ENCODE measurements at places on chromosomes 3 and 15.
A peak's percentile ranks its signal among the peaks of the same experiment; 100 is the strongest.

DNA sequence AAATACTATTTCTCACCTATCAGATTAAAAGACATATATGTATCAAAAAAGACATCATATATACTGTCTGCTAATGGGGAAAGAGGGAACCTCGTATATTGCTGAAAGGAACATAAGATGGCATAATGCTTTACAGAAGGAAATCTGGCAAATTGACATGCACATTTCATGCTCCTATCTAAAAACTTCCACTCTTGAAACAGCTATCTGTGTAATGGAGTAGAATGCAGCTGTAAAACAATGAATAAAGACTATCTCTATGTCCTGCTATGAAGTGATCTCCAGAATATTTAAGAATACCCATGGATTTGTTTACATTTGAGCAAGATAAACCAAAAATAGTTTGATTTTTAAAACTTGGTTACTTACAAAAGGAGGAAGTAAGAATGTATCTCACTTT lies 107.4 kb downstream of the TBL1XR1 start:
- no peak for DNase-seq

GRCh38 chr3:149235599-149236424 lies 14.2 kb upstream of the CP start:
- no peak for DNase-seq

DNA sequence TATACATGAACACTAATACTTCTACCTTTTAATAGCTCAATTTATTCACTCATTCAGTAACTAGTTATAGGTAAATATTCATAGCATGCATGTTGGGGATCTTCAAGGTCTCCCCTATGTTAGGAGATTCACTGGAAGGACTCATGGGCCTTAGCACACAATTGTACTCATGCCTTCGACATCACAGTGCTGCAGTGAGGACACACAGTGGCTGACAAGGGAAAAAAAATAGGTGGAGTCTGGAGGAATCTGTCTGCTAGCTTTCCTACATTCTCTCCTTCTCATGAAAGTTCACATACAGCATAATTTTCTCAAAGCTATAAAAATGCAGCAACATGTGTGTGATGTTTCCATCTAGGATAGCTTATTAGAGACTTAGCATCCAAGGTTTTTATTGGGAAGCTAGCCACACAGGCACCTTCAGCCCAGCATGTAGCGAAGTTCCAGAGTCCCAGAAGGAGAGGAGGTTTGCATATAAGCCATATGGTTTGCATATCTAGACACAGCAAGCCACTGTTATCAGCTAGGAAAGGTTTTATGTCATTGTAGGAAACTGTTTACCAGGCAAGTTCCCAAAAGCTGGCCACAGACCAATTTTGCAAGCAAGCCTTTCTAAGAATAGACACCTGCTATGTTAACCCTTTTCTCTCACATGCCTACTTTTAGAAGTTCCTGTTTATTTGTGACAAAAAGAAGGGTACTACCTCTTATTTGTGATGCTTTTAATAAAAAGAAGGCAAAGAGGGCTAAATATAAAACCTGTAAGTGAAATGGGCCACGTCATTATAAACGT lies 46.4 kb downstream of the MORC1 start:
- DNase-seq, result no peak

DNA sequence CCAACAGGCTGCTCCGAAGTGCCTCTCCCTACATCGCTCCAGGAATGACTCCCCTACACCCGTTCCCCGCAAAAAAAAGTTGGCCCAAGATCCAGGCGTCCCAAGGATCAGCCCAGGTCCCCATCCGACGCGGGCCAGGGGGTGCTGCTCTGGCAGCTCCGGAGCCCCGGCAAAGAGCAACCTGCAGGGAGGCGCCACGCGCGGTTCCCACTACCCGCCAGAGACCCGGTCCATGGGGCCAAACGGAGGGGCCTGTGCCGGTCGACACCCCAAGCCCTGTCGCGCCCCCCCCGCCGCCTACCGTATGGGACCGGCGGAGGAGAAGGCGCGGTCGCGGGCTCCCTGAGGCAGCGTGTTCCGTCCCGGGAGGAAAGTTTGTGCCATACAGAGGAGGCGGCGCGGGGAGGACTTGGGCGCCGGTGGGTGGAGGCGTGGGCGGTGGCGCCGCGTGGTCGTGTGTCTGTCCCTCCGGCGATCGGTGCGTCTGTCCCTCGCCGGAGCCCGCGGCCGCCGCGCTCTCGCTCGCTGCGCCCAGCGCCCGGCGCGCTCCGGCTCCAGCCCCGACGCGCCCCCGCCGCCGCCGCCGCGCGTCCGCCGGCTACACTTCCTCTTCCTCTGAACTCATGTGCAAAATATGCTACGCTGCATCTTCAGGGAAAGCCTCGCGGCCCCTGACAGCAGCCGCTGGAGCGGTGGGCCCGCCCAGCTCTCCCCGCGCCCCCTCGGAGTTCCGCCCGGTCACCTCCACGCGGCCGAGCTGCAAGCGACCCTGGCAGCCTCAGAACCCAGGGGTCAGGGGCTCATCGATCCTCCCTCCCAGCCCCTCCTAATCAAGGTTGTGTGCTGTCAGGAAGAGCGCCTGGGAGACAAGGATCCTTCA lies at the start of gene RFTN1:
TSS of gene RFTN1 (minus strand) at position 559 of the 880 bp plus-strand sequence. CDS start 19,830 bp downstream, outside the sequence.
- no peak for DNase-seq

DNA sequence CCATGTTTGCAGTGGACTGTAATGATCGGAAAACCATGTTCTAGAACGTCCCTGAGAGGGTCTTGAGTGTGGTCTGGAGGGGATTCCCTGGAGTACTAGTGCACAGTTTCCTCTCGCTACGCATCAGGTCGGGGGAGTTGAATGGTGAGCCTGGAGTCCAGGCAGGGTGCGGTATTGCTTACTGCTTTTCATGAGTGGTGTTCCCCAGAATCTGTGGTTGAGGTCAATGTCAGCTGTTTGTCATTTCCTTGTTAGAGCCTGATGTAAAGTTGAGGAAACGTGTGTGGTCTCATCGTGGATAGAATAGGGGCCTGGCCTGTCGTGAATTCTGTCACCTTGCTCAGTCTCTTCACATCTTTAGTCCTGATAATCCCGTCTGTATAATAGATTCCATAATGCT lies 328.2 kb upstream of the LRRFIP2 start:
- no peak for DNase-seq

DNA sequence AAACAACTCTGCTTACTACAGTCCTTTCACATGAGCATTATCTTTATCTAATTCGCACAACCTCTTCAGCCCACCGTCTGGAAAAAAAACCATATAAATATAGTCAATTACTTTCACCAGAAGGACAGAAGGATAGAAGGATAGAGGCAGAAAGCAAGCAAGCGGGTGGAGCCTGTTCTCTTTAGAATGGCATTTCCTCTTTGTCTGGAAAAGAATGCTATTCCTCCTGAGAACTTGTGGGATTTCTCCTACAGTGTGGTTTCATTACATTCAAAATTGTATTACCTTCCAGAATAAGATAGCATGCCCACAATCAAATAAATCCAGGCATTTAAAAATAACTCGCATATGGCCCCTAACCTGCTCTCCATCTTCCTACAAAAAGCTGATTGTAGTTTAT lies 23.1 kb downstream of the SLC30A4 start:
- no peak for DNase-seq

GRCh38 chr15:58311556-58311955 lies 120.2 kb upstream of the LIPC start:
- no peak for DNase-seq

DNA sequence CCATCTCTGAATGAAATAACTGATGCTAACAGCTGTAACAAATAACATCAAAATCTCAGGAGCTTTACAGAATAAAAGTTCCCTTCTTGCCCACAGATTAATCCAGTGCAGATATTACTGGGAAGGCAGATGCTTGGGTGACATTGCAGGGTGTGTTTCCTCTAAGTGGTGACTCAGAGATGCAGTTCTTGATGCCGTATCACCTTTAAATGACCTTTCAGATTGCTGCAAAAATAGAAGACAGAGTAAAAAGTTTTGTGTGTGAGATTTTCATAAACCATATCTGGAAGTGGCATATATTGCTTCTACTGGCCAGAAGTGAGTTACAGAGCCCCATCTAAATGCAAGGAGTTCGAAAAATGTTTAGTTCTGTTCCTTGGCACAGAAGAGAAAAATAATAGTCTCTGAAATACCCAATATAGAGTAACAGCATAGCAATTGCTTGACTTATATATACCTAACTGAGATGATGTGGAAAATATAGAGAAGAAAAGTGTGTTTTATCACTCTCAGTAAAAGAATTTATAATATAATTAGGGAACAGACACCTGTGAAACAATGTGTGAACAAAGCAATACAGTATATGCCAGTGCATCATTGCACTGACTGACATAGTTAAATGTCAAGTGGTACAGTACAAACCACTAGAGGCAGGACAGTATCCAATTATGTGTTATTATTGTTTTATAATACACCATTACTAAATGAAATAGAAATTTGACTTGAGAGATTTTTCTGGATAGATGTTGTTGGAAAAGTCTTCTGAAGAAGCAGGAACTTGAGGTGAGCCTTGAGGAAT lies 430.7 kb upstream of the CBLB start:
- DNase-seq, result no peak

- DNase-seq, result no peak
These were observed 304.3 kb downstream of the TLE3 start for GRCh38 chr15:69793431-69793780.

- no peak for DNase-seq
These were observed 6.9 kb upstream of the ZNF662 start for GRCh38 chr3:42898896-42899675.

DNA sequence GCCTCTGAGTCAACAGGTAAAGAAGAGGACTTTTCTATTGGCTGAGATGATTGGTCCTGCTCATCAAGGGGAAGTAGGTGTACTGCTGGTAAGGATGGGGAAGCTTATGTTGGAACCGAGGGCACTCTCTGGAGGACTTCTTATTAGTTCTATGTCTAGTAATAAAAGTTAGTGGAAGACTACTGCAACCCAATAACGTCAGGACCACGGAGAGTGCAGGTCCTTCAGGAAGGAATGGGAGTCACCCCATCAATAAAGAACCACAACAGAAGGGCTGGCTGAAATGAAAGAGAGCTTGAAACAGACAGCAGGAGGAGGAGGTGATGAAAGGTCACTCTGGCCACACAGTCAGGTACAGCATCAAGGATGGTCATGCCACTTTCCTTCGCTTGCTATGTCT lies 68.8 kb upstream of the PRR23E start:
- DNase-seq, result no peak

GRCh38 chr3:3589715-3590130 lies 209.5 kb upstream of the LRRN1 start:
- no peak for DNase-seq

DNA sequence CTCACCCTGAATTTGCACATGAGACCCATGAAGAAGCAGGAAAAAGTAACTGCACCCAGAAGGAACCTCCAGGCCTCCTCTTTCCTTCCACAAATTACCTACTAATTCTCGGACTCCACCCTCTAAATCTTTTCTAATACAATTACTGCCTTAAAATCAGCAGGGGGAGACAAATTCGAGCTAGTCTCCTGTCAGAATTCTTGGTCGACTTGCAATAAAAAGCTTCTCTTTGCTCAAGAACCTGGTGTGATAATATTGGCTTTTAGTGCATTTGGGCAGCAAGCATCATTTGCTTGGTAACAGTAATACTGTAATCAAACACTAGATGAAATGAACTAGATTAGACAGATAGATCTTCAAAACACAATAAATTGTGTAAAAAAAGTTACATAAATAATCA lies 281.9 kb downstream of the RAP2B start:
- DNase-seq, result no peak

DNA sequence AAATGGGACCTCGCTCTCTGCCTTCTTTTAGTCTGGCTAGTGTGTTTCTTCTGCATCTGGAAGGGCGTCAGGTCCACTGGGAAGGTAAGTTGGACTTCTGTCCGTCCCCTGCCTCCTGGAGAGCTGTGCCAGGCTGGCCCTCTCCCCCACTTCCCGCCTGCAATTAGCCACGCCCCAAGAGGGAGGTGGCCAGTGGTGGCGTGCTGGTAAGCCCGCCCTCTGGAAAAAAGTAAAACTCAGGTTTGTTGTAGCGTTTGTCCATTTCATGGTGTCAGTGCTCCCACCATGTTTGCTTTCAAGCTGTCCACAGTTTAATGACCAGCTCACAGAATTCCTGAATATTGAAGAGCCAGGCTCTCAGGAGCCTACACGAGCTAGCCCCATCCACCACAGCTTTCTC lies 55.6 kb downstream of the SLC6A6 start:
- no peak for DNase-seq

GRCh38 chr3:40317061-40317855 lies 7.8 kb downstream of the EIF1B start:
- peak; percentile 75 for DNase-seq

GRCh38 chr3:111668888-111669488 lies 73.8 kb upstream of the ZBED2 start:
- DNase-seq, result peak; percentile 65
